ENCODE measurements at places on chromosomes 2 and 18.

DNA sequence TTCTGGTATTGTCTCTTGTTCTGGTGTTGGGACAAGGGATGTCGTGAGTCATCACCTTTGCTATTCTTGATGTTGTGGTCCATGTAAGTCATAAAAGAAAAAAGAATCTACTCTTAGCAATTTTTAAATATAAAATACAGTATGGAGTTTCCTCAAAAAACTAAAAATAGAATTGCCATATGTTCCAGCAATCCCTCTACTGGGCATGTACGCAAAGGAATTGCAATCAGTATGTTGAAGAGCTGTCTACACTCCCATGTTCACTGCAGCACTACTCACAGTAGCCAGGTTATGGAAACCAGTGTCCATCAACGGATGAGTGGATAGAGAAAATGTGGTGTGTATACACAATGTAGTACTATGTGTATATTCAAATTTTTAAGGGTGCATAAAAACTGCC, 10.9 kb upstream of the GNAL start:
- DNase-seq, result no peak

GRCh38 chr2:64838817-64839216, 150.4 kb upstream of the SLC1A4 start:
- DNase-seq, result no peak

GRCh38 chr18:366466-367061, 98.7 kb upstream of the THOC1 start:
- DNase-seq, result no peak

DNA sequence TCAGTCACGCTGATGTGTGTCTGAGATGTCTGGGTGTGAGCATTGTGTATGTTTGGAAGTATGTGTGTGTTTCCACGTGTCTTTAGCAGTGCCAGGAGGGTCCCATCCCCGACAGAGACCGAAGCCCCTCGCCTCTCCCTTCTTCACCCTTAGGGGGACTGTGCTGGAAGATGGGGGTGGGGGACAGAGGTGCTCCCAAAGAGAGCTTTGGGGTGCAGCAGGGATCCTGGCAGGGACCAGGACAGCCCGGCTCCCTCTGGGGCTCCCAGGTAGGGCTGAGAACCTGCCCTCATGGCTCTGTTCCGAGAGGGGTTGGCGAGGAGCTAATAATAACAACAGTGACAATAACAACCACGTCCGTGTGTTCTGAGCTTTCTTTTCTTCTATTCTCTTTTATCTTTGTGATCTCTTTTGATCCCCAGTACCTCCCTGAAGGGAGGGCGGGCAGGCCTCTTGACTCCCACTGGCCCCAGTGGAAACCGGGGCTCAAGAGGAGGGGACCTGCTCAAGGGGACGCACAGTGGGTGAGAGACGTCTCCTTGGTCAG, 57.6 kb downstream of the SMAD7 start:
- DNase-seq, result no peak

- no peak for DNase-seq
Measured at GRCh38 chr2:237307474-237307873, 106.5 kb downstream of the COL6A3 start.

- peak; percentile 77 for DNase-seq
Measured at GRCh38 chr2:109164739-109165221, 35.8 kb downstream of the SH3RF3 start.

DNA sequence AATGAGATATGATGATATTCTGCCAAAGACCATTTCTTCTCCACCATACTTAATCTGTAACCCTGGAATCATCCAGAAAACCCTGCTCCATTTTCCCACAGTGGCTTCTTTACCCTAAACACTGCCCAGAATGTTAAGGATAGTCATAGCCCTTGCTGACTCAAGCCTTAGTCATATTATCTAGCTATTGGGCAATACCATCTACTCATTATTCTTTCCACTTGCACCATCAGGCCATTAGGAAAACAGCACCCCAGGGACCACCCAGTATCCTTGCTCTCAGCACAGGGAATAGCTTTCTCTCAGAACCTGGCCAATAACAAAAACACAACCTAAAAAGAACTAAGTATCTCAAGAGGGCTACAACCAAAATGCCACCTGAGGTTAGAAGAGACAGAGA, 445.7 kb upstream of the SLC14A2 start:
- peak; percentile 63 for DNase-seq

DNA sequence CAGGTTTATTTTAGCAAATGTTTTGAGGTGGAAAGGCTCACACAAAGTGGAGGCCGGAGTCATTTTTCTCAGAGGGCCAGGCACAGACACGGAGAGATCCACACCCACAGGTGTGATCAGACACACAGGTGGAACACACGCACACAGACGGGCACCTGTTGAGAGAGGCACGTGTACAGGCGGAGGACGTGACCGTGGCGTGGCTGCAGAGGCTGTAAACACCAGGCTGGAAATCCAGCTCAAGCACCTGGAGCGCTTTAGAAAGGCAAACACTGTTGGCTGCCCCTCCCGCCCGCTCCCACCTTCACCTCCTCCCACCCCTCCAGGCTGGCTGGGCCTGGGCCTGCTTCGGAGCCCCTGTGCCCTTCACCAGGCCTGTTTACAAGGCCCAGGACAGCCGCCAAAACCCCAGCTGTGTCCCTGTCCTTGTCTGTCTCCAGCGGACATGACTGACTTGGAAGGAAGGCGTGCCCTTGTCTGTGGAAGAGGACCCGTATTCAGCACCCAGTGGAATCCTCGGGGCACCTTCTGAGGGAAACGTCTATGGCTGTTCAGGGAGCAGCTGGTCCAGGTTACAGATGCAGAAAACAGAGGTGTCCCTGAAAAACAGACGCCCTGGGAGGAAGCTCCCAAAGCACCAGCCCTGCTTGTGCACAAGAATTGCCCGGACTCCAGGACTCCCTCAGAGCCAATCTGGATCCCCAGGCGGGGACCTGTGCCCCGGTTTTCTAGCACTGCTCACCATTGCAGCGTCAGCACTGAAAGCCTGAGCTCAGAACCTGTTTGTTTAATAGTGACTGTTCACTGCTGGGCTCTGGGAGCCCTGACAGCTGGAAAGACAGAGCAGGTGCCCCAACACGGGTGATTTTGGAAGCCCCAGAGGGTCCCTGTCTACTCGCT, 134.3 kb upstream of the HAAO start:
- no peak for DNase-seq

DNA sequence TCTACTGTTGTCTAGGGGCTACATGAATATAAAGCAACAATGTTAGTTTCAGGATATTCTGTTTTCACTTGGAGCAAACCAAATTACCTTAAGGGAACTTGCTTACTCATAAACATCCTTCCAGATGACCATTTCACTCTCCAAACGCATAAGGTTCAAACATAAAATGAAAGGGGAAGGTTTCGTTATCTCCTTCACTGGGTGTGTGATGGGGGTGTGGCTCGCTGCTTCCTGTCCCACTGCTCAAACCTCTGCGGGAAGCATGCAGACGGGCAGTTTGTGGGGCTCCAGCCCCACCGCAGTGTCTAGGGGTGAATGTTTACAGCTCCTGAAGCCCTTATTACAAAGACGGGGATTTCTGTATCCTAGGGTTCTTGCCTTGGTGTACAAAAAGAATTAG, 1310.9 kb upstream of the TMEFF2 start:
- DNase-seq, result no peak

DNA sequence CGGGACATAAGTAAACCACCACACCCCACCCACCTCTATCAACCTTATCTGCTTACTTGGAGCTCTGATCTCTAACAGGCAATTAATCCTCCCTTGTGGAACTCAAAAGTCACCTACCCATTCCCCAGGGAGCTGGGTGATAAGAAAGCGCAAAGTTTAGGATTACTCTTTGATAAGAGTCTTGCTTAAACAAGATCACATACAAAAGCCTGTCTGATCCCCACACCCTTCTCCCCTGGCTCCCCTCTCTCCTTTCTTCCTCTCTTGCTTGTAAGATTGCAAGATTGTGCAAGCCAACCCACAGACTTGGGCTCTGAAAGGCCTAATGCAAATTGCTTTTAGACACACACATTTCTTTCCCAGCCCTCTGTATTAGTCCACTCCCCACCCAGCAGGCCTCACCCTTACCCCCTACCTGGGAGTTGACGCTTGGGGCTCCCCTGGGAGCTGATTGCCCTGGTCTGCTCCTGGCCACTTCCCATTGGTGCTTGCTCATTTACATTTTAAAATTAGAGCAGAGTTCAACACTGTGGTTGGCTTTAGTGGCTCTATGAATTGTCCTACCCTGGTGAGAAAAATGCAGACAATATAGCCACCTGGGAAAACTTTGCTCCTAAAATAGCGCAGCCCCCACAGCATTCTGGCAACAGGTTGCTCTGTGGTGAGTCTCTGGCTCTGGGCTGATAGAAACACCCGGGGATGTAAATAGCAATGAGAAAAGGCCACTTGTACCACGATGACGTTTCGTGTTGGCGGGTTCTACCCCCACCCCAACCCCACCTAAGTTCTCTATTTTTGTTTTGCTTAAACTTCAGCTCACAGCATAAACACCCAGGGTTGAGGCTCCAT, 92.8 kb upstream of the MSH2 start:
- peak; percentile 51 for DNase-seq

GRCh38 chr18:48545757-48546321, 7.0 kb downstream of the CTIF start:
- DNase-seq, result peak; percentile 59

DNA sequence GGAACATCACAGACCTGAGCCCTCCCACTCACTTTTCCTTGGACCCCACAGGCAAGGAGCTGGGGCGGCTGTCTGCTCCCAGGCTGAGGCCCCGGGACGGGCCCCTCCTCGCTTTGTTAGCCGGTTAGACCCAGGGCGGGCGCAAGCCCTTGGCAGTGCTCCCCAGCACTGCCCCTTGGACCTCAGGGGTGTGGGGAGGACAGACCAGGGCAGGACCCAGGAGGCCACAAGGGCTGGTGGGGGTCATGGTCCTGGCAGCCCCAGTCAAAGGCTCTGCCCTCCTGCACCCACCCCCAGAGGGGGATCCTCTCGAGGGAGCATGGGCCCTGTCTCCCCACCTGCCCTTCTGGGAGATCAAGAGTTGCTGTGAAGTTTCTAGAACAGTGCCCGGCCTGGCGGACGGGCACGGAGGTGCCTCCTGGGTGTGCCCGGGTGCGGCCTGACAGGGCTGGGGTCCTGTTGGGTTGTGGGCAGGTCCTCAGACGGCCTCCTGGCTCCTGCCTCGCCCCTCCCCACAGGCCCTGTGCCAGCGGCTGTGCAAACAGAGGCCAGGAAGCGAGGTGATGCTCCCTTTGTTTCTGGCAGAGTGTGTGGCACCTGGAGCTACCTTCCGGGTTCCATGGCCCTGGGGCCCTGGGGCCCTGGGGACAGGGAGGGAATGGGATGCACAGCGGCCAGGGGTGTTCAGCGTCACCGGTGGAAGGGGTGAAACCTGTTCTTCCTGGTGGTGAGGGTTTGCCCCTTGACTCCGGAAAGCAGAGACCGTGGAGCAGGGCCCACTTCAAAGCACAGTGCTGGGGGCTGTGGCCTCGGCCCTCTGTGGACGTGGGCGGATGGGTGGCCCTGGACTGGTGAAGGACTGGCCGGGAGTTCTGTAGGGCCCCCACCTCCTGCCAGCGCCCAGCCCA, 2.9 kb upstream of the GAL3ST2 start:
- peak; percentile 53 for DNase-seq

- no peak for DNase-seq
Measured at GRCh38 chr18:68244786-68245185, 470.1 kb downstream of the TMX3 start.

- no peak for DNase-seq
Measured at GRCh38 chr2:20448246-20448976, 1.5 kb downstream of the RHOB start.

GRCh38 chr2:68623820-68624219, 19.6 kb upstream of the PROKR1 start:
- no peak for DNase-seq

DNA sequence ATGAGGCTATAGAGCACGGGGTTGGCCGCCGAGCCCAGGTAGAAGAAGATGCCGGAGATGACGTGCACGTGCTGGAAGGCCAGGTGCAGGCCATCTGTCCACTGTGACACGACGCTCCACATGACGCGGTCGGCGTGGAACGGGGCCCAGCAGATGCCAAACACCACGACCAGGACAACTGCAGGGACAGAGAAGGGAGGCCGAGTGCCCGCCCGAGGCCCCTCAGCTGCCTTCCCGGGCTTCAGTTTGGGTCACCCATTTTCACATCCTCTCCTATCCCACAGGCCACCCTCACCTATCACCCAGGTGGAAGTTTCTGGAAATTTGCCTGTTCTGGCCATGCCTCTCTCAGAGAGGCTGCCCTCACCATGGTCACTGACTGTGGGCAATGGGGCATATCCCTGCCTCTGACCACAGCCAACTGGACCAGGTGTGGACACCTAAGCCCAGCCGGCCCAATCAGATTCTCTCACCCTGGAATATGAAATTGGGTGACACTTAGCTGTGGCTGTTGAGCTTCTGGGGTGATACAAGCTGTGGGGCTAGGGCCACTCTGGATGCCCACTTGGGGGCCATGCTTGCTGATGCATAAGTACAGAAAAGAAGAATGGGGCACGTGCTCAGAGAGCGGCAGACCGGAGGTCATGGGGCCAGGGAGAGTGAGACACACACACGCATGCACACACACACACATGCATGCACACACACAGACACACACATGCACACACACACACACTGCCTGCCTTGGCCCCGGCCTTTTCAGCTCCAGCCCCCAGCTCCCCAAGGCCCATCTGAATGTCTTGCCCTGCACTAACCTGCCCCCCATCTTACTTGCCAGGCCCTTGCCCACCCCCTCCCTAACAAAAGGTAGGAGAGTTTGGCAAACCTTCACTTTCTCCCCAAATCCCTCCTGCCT, 4.7 kb downstream of the NMUR1 start:
- no peak for DNase-seq

DNA sequence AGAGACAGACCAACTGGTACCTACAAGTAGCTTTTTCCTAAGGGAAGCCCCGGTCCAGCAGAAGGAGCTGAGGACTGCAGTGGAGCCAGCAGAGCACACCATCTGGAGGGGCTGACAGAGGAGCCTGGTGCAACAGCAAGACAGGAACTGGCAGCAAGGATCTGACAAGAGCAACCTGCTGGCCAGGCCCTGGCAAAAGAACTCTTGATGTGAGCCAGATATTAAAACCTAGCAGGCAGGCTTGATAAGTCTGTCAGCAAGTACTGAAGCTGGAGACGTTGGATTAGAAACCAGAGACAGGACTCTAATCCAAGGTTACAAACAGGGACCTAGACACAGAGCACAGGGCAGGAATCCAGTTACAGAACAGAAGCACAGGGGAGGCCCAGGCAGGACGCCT, 260.7 kb upstream of the MGAT5 start:
- no peak for DNase-seq

DNA sequence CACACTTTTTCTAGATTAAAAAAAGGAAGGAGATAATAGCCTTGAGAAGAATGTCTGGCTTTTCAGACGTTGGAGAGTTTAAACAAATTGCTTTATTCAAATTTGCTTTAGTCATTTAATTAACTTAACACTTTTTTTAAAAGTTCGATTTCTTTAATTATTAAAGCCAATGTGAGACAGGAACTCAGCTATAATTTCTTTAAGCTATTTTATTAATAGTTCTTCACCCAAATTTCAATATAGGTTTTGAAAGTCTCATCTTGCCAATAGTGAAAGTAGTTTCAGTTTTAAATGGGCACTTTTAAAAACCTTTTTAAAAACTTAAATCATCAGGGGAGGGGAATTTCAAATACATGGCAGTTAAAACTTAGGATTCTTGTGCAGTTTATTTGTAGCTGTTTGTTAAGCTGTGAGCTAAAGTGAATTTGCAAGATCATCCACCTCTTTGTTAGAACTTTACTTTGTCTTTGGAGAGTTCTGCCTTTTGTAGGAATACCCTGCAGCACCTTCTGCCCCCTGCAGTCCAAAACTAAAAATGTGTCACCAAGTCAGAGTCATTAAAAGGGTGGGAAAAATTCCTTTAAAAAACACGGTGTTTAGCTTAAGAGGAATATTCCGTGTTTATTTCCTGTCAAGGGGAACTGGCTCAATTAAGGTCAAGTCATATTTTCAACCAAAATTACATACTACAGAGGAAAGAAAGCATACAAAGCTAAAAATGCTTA, 4.6 kb downstream of the TGIF1 start:
- DNase-seq, result no peak
